Naive thymus-derived CD8-positive, alpha-beta T cell (primary cell): ENCODE measurements at places on chromosomes 3 and 15. TPM values are rescaled to one million over a fixed set of nuclear protein-coding genes. Genes with fewer than 3 reads are reported as not detected.

Gene LYZL4
- not detected for total RNA-seq

DNA sequence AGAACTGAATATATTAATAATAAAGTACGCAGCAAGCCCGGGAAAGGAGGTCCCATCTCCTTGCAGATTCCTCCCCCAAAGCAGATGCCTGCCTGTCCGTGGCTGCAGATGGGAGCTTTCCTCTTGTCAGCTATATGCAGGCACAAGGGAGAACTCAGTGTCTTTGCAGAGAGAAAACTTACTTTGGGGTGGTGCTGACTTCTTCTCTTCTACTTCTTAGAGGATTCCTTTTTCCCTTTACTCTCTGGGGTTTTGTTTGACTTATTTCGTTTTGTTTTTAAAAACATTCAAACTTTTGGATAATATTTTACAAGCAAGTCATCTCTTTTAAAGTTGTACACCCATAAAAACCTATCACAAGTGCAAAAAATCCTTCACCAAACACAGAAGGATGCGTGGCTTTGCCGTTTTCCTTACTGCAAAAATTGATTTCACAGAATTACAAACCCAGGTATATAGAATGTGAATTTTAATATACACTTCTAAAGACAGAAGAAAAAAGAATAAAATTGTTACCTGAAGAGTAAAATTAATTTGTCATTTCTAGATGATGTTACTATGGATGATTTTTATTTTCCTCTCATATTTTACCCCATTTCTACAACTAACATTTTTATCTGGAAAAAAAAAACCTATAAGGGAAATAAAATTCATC, 65.3 kb upstream of the IGF1R start:
- peaks cover 56% of the 10 kb centered on the region for H3K27me3 ChIP-seq
- H3K4me1 ChIP-seq, result peaks cover 7% of the 10 kb centered on the region
- H3K36me3 ChIP-seq, result no peaks in the 10 kb centered on the region

- no peaks in the 10 kb centered on the region for H3K36me3 ChIP-seq
- no peak overlapping the region for H3K27ac ChIP-seq
- no peak overlapping the region for H3K4me3 ChIP-seq
- H3K4me1 ChIP-seq, result peaks cover 16% of the 10 kb centered on the region
Measured at GRCh38 chr15:68556139-68556990, 22.4 kb upstream of the CORO2B start.

DNA sequence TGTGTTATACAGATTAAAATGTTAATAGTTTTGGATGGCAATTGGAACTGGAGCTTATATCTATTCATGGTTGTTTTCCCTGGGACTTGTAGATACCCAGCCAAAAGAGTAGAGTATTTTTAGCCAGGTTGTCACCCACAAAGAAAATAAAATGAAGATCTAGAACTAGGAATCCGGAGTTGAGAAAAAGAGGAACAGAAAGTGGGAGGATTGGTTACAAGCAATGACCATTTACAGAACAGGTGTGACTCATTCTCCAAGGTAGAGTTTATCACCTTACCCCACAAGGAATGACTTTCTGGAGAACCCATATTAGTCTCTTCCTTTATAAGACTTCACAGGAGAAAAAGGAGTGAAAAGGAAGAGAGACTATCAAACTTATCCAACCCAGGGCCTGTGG, 99.8 kb downstream of the TMEM108 start:
- H3K36me3 ChIP-seq, result no peaks in the 10 kb centered on the region
- H3K4me3 ChIP-seq, result no peak overlapping the region
- no peaks in the 10 kb centered on the region for H3K4me1 ChIP-seq
- H3K27me3 ChIP-seq, result peaks cover 6% of the 10 kb centered on the region

Gene FAM107A
- not detected for total RNA-seq

DNA sequence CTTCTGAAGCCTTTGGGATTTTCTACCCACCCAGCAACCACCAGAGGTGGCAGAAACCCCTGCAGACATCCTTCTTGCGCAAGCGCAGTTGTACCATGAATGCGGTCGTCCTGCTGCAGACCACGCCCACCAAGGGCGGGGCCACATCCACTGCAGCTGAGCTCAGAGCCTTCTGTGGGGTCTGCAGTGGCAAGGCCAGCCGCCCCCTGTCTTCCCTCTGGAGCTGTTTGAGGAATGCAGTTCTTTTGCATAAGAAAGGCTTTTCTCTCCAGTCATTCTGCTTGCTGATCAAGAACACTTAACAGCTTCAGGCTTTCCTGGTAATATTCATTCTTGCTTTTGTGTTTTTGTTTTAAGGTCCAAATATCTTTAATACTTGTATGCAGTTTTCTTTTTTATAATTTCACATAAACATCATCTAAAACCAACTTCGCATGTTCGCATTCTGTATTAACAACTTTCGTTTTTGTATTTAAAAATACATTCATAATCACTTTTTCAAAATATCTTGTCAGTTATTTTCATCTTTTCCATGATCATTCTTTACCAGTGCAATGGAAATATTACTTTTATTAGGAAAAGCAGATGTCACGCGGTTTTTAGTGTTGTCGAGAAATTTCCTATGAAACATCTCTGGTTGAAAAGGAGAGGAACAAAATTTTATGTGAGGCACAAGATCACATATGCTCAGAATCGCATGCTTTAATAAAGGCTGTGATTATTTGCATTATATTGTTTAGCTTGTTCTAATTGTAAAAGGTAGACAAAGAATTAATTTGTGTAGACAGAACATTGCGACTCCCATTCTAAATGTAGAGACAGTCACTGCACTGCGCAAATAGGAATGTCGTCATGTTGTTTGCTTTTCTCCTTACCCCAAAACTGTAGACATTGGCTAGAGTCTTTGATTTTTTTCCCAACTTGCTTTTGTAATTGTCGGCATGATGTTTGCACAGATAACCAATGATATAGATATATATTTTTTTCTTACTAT, 98.1 kb upstream of the SNRPN start:
- peaks cover 27% of the 10 kb centered on the region for H3K36me3 ChIP-seq
- peaks cover 4% of the 10 kb centered on the region for H3K27me3 ChIP-seq
- H3K4me1 ChIP-seq, result no peaks in the 10 kb centered on the region
- no peak for DNase-seq

DNA sequence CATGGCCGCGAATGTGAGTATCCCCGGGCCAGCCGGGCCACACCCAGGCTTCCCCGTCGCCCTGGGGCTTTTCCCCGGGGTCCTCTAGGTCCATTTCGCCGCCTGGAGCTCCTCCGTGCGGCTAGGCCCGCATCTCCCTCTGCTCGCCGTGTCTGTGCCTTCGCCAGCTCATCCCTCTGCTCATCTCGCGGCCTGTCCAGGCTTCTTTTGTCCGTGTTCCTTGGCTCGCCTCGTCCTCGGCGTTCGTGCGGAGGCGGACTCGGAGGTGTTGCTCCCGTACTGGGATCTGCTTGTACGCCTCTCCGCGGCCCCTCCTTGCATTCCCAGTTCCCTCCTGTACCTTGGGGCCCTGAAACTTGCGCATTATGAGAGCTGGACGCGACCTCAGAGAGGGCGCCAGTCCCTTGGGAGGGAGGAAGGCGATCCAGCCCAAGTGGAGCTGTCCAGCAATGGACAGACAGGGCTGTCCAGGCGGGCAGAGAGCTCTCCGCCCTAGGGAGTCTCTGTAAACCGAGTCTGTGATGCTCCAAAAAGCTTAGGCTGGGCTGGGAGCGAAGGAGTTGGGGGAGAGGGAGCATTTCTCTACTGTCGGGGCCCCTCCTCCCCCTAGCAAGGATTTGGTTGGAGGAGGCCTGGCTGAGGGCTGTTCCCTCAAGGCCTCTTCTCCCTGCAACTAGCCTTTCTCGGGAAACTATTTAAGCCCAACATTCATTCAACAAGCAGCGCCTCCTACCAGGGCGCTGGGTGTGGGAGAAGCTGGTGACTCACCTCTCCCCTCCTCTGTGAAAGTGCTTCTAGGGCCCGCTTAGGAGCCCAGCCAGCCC, 553 bp downstream of the TMEM43 start:
- DNase-seq, result no peak
- peak overlapping the region; percentile 97 for H3K4me3 ChIP-seq
- peaks cover 36% of the 10 kb centered on the region for H3K4me1 ChIP-seq
- peak overlapping the region; percentile 96 for H3K27ac ChIP-seq

Gene C3orf33
- 3.5 TPM for total RNA-seq

DNA sequence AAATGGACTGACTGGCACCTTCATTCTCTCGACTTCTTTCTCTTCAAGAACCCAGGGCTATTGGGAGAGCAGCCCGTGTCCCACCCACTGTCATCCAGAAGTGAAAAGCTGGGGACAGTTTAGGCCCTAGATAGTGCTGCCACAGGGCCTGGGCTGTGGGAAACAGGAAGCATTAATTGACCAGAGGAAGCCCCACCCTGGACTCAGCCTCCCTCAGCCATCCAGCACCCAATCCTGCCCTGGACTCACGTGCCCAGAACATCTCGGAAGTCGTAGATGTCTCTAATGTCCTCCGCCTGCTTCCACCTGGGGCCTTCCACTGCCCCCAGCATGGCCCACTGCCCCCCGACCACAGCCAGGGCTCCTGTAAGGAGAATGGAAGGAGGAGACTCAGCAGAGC, 2.3 kb downstream of the CAMK1 start:
- no peak for DNase-seq

GRCh38 chr3:108251265-108251664, 29.0 kb upstream of the IFT57 start:
- H3K27me3 ChIP-seq, result no peaks in the 10 kb centered on the region
- H3K27ac ChIP-seq, result no peak overlapping the region
- DNase-seq, result no peak
- H3K36me3 ChIP-seq, result no peaks in the 10 kb centered on the region
- no peak overlapping the region for H3K4me3 ChIP-seq

Gene CDHR4
- total RNA-seq, result not detected

DNA sequence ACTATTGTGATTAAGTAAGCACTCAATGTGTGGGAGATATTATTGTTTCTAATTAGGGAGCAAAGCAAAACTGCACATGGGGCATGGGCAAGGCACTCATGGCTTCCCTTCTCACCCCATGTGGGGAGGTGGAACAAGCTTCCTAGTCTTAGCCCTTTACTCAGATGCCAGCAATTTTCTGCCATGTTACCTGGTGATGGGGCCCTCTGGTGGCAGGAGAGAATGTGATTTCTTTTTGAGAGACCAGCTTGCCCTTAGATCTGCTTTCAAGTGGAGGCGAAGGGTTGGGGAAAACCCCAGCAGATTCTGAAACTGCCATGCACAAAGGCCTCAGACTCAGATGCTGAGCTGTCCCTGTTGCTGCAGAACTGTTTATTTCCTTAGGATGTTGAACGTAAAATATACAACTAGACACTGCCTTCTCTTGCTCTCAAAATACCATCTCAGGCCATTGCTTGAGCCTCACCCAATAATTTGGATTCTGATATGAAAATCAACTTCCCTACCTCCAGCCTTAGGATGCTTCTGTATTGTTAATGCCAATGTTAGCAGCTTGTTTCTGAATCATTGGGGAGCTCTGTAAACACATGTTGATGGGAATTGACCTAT, 130.2 kb upstream of the TPRG1 start:
- no peak overlapping the region for H3K4me3 ChIP-seq
- H3K27ac ChIP-seq, result no peak overlapping the region
- H3K36me3 ChIP-seq, result no peaks in the 10 kb centered on the region
- peak; percentile 58 for DNase-seq

Gene SEMA3B
- total RNA-seq, result 1.0 TPM

Gene DCLK3
- not detected for total RNA-seq

Gene RGMA
- not detected for total RNA-seq

DNA sequence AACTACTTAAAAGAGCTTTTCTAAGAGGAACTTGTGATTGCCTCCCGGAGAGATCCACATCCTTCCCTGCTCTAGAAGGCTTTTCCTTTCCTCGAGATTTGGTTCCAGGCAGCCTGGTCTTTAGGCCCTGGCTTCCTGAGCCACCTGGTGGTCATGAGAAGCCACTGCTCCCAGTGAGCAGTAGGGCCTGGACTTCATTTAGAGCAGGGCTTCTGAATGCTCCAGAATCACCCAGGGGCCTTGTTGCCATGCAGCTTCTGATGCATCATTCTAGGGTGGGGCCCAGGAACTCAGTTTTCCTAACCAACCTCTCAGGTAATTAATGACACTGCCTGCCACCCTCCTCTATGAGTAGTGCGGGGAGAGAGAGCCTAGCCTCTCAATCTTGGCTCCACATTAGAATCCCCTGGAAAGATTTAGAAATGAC, 29.6 kb downstream of the PSMD6 start:
- no peaks in the 10 kb centered on the region for H3K27me3 ChIP-seq
- no peak overlapping the region for H3K4me3 ChIP-seq
- peak; percentile 33 for DNase-seq
- H3K36me3 ChIP-seq, result peaks cover 5% of the 10 kb centered on the region
- peaks cover 59% of the 10 kb centered on the region for H3K4me1 ChIP-seq

DNA sequence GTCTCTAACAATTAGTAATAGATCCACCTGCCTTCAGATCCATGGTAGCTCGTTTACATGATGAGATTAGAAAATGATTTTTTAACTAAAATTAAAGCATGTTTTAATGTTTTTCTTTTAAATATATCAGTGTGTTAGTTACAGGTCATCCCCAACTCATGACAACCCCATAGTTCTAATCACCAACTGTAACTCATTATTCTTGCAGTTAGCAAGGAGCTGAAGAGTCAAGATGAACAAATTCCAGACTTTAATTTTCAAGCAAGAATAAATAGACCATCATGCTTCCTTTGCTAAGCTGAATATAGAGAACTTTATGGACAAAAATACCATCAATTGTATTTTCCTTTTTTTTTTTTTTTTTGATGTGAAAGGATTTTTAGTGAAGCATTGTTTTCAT, 101.1 kb downstream of the TOP2B start:
- H3K27ac ChIP-seq, result no peak overlapping the region
- DNase-seq, result no peak
- H3K36me3 ChIP-seq, result no peaks in the 10 kb centered on the region
- H3K4me1 ChIP-seq, result no peaks in the 10 kb centered on the region
- no peak overlapping the region for H3K4me3 ChIP-seq

Gene SI
- not detected for total RNA-seq

Gene SPPL2A
- 38.6 TPM for total RNA-seq

GRCh38 chr3:196554205-196554604, 14.1 kb downstream of the WDR53 start:
- DNase-seq, result no peak
- H3K36me3 ChIP-seq, result no peaks in the 10 kb centered on the region
- no peaks in the 10 kb centered on the region for H3K27me3 ChIP-seq
- H3K4me3 ChIP-seq, result no peak overlapping the region

- H3K27ac ChIP-seq, result no peak overlapping the region
- no peaks in the 10 kb centered on the region for H3K4me1 ChIP-seq
- no peak for DNase-seq
- no peak overlapping the region for H3K4me3 ChIP-seq
Measured at GRCh38 chr15:20355256-20355868, 186.2 kb downstream of the GOLGA6L6 start.

DNA sequence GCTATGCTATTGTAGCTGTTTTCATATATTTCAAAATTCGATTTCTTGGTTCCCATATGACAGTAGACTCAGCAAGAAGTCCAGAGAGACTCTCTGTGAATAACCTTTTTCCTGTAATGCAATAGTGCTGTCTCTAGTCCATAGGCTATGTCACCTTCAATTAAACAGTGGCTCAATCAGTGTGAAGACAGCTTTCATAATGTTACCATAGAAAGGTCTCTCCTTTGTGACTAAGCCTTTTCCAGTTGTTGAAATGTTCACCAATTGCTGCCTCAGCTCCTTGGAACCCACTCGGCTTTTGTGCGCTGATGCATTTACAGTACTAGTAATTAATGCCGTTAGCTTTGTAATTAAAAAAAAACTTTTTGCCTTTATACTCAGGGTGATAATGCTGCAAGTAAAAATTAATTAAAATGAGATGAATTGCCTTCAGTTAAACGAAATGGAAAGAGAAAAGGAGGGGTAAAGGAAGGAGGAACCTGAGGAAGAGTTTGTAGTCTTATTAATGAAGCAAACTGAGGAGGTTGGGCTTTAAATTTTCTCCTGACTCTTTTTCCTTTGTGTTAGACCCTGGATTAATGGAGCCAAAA, 214.8 kb downstream of the LSAMP start:
- H3K27me3 ChIP-seq, result no peaks in the 10 kb centered on the region
- no peak for DNase-seq
- H3K27ac ChIP-seq, result no peak overlapping the region
- H3K4me3 ChIP-seq, result no peak overlapping the region

Gene BFSP2
- total RNA-seq, result not detected

Gene GPR149
- total RNA-seq, result not detected
